ENCODE measurements at places on chromosomes 16 and 17. TPM values are rescaled to one million over a fixed set of nuclear protein-coding genes. Genes with fewer than 3 reads are reported as not detected.

DNA sequence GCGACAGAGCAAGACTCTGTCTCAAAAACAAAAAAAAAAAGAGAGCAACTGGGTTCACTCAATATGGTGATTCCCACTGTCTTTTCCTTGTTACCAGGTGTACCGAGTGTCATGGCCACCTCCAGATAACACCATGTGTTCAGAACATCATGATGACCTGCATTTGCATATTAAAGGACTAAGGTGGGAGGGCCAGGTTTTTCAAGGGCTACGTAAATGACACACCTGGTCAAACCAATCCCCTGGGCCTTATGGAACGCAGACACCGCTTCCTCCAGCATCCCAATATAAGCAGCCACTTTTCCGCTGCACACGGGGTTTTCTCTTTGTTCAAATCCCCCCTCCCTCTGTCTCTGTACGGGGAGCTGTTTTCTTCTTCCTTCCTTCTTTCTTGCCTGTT, 29.3 kb downstream of the WSCD1 start:
- no peak for DNase-seq

DNA sequence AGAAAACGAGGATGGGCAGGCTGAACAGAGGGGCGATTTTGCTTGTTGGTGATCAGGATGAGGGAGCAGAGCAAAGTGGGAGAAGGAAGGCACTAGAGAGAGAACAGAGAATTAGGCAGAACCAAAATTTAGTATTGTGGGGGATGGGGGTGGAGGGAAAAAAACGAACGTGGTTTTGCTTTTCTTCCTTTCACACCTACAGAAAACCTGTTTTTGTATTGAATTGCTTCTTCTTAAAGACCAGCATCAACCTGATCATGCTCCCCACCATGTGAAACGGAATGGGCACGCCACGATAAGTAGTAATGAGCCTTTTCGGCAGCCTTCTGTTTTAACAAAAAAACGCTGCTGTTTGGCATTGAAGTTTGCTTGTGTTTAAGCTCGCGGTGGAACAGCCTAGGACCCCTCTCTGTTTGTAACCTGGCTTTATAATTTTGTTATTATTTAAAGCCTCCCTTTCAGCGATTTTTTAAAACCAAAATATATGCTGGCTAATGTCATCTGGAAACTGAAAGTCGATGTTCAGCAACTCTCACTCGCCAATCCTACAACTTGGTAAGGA, 36.8 kb downstream of the ERCC4 start:
- DNase-seq = no peak

DNA sequence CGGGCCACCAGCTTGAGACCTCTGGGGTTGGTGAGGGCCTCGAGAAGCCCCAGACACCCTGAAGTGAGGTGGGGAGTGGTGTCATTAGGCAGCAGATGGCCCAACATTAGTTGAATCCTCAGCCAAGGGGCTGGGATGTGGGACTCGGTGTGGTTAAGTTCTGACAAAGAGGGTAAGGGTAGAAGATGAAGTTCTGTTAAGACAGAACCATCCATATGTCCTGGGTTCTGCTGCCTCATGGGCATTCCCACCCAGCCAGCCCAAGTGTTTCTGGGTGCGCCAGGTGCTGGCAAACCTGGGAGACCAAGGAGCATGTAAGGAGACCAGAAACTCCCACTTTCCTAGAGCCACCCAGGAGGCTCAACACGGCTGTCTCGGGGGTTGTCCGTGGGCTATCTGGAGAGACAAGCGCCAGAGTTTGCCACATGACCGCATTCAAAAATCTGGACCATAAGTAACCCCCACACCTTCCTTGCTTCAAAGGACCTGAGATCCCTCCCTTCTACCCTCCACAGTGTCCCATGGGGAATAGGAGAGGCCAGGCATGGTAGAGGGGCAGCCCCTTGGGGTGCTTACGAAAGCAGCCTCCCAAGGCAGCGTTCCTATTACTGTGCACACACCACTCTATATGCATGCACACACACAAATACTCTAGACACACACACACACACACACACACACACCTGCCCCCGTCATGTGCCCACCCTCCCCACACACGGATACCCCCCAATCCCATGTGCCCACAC, 128.7 kb downstream of the C16orf78 start:
- DNase-seq = no peak

DNA sequence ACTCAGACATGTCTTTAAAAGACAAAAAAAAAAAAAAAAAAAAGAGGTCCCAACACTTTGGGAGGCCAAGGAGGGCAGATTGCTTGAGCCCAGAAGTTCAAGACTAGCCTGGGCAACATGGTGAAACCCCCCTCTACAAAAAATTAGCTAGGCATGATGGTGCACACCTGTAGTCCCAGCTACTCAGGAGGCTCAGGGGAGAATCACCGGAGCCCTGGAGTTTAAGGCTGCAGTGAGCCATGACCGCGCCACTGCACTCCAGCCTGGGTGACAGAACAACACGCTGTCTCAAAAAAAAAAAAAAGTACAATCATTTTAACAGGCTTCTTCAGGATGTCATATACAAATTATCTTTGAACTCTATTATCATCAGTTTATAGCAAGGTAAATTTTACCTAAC, 22.0 kb downstream of the C16orf87 start:
- no peak for DNase-seq

GRCh38 chr16:78509965-78510364, 410.5 kb downstream of the WWOX start:
- no peak for DNase-seq

DNA sequence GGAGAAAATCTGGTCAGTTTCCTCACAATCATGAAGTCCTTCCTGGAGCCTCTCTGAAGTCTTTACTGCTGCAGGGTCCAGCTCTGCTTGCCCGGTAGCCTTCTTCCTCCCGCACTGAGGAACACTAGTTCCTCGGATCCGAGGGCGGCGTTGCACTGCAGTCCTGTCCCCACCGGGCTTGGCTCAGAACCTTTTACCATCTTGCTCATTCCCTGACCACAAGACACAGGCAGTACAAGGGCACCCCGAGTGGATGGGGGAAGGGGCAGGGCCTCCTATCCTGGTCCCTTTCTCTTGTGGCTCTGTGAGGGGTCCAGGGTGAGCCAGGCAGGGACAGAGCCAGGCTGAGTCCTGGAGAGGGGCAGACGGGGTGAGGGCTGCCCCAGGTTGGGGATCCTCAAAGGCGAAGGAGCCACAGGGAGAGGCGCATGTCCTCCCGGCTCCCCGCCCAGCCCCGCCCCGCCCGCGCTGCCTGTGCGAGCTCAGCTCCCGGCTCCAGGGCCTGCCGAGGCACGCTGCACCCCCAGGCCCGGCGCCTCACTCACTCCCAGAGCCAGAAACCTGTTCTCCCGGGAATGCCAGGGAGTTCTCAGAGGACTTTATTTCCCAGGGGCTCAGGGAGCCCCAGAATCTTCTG, 1.5 kb downstream of the FOXN1 start:
- DNase-seq = no peak

- DNase-seq = no peak
Observed at GRCh38 chr17:61354895-61355874, 44.5 kb upstream of the TBX2 start.

DNA sequence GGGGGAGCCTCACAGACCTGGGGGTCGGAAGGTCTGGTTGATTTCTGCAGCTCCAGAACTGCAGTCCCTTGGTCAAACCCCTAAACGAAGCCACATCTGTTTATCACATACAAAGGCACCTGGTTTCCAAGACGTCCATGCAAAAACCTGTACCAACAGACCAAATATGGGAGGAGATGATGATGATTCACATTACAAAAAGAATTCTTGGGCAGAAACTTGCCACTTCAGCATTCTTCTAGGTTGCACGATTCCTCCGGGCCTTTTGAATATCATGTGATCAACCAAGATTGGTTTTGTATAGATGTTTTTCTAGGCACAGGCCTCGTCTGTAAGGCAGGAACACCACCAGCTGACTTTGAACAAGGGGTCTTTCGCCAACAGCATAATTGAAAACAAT, 466.3 kb downstream of the SOX9 start:
- no peak for DNase-seq

DNA sequence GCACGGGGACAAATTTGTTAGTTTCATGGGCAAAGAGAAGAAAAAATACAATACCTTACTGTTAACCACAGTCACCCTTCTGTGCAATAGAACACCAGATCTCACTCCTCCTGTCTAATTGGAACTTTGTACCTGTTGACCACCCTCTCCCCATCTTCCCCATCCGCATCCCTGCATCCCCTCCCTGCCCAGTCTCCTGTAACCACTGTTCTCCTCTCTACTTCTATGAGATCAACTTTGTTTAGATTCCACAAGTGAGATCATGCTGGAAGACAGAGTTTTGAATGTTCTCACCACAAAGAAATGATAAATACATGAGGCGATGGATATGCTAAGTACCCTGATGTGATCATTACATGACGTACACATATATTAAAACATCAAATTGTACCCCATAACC, 47.7 kb downstream of the CLEC16A start:
- DNase-seq = no peak

Gene MRPL58
- total RNA-seq = 110 TPM

Gene PABPN1L
- total RNA-seq = not detected
